T-helper 2 cell (primary cell): ENCODE measurements at places on chromosomes 16 and 17.

- no peak for DNase-seq
Observed at GRCh38 chr17:72097144-72097543, 23.7 kb upstream of the SOX9 start.

DNA sequence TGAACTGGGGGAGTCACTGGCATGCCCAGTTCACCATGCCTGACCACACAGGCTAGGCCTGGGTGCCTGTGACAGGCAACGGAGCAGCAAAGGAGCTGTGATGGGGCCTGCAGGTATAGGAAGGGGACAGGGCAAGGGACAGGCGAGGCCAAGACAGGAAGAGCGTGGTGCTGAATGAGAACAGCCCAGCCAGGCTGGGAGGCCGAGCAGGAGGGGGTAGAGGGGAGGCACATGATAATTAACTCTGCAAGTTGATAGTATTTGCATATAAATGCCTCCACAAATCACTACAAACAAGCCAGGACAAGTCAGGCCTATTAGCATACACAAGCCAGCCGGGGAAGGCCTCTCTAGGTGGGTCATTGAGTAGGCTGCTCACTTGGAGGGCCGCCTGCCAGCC, 7.8 kb downstream of the ZFHX3 start:
- no peak for DNase-seq

GRCh38 chr16:87556941-87557459, 45.3 kb upstream of the JPH3 start:
- DNase-seq = no peak

- no peak for DNase-seq
Observed at GRCh38 chr17:9937241-9937761, 32.2 kb upstream of the RCVRN start.

GRCh38 chr17:47204722-47205418, 4.3 kb upstream of the MYL4 start:
- DNase-seq = no peak

DNA sequence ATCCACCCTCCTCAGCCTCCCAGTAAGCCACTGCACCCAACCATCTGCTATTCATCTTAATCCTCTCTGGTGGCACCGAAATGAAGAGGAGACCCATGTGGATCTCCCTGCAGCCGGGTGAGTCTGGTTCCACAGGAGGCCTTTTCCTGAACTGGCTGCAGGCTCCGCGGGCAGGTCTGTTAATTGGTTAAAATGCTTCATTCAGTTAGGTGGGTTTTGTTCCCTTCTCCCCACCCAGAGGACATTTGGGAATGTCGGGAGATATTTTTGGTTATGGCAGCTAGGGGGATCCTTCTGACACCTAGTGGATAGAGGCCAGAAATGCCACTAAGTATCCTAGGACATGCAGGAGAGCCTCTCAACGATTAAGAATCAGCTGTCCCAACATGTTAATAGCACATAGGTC, 16.7 kb downstream of the C16orf54 start:
- DNase-seq = no peak

- DNase-seq = no peak
Observed at GRCh38 chr17:15109608-15110007, 155.5 kb downstream of the PMP22 start.

GRCh38 chr16:72840631-72841381, 207.1 kb downstream of the ZFHX3 start:
- no peak for DNase-seq

- DNase-seq = no peak
Observed at GRCh38 chr16:57539072-57539796, 2.9 kb upstream of the CCDC102A start.

GRCh38 chr17:65389426-65389825, 172.0 kb downstream of the AXIN2 start:
- DNase-seq = no peak

GRCh38 chr16:84109598-84110335, 7.0 kb downstream of the MBTPS1 start:
- no peak for DNase-seq

DNA sequence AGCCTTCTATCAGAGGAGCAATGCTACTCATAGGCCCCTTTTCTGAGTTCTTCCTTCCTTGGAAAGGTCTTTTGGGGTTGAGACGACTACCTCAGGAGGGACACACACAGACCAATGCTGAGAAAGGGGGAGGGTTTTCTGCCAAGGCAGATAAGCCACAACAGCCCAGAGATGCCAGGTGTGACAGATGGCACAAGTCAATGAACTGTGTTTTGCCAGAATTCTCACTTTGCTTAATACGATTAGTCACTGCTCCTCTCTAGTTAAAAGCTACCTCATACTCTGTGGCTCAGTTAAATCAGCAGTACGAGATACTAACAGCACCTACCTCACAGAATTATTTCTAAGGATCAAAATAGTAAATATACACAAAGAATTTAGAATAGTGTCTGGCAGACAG, 8.0 kb downstream of the BRD7 start:
- no peak for DNase-seq

- DNase-seq = no peak
Observed at GRCh38 chr16:84034516-84034915, 8.1 kb downstream of the SLC38A8 start.

DNA sequence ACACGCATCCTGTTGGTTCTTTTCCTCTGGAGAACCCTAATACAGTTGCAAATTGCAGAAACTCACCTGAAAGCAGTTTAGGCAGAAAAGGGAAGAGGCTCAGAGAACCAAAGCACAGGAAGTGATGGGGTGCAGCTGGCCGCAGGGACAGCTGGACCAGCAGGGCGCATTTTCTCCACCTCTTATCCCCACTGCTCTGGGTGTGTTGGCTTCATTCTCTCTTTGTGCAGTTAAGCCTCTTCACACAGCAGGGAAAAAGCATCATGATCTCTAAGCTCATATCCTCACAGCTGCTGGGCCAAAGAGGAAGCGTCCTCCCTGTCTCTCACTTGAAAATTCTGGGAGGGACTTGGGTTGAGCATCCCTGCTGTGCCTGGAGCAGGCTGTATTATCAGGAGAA, 20.0 kb upstream of the LRRC75A start:
- no peak for DNase-seq

- DNase-seq = no peak
Observed at GRCh38 chr16:1053121-1053521, 19.4 kb upstream of the SSTR5 start.

- DNase-seq = no peak
Observed at GRCh38 chr17:79201536-79202227, 127.1 kb downstream of the ENGASE start.

DNA sequence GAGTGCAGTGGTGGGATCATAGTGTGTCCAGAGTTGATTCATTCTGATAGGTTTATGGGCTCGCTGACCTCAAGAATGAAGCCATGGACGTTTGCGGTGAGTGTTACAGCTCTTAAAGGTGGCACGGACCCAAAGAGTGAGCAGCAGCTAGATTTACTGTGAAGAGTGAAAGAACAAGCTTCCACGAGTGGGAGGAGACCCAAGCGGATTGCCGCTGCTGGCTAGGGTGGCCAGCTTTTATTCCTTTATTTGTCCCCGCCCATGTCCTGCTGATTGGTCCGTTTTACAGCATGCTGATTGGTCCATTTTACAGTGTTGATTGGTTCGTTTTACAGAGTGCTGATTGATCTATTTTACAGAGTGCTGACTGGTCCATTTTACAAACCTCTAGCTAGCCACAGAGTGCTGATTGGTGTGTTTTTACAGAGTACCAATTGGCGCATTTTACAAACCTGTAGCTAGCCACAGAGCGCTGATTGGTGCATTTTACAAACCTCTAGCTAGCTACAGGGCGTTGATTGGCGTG, 17.5 kb downstream of the CACNG4 start:
- no peak for DNase-seq

GRCh38 chr17:72560303-72561247, 439.8 kb downstream of the SOX9 start:
- DNase-seq = peak; percentile 64

DNA sequence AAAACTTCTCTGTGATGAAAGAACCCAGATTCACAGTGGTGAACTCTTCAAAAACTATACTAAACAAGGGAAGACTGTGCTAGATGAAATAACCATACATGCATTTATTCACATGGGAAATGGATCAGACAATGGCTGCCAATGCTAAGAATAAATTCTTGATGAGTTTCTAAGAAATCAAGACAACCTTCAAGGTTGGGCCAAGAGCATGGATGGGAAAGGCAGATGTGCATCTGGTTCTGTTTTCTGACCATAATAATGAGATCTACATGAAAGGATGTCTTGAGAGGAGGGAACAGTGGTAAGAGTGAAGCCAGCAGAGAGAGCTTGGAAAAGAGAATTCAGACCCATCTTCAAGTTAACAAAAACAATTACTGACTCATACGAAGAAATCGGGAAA, 31.4 kb downstream of the ANKRD11 start:
- no peak for DNase-seq

GRCh38 chr17:55663400-55663799, 59.3 kb downstream of the TMEM100 start:
- DNase-seq = no peak

DNA sequence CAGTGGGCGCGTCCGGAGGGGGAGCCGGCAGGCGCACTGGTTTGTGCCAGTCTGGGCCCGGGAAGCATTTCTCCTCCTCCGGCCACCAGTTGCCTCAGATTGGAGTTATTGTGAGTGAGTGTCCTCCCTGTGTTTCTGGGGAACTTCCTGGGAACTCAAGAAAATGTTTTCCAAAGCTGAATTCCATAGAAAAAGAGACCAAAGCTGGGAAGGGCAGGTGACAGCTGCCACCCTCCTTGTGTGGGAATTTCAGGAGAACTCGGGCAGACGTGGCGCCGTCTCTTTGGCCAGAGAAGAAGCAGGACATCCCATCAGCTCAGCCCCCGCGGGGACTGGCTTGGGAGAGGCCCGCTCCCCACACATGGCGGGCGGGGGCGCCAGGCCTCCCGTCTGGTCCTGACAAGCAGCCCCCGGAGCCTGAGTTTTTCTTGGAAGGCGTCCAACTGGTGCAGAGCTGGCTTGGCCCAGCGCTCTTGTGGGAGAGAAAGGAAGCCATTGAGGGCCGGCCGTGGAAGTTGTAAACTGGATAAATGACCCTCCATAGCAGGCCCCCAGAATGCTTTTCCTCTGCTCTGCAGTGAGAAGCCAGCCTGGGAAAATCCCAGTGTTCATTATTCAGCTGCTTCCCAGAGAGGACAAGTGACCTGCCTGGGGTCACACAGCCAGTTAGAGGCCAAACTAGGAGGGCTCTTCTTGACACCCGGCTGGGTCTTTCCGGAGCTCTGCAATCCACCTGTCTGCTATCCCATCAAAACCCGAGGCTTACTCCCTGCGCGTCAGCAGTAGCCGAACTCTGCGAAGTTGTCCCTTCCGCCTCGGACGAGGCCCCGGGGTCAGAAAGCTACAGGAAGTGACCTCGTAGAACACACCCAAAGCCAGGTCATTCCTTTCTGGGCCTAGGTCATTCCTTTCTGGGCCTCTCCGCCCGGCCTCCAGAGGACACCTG, 39.2 kb upstream of the GSE1 start:
- DNase-seq = no peak

- DNase-seq = no peak
Observed at GRCh38 chr17:32873114-32873513, 3.8 kb downstream of the MYO1D start.

- DNase-seq = no peak
Observed at GRCh38 chr17:67637901-67638641, 79.7 kb upstream of the NOL11 start.

DNA sequence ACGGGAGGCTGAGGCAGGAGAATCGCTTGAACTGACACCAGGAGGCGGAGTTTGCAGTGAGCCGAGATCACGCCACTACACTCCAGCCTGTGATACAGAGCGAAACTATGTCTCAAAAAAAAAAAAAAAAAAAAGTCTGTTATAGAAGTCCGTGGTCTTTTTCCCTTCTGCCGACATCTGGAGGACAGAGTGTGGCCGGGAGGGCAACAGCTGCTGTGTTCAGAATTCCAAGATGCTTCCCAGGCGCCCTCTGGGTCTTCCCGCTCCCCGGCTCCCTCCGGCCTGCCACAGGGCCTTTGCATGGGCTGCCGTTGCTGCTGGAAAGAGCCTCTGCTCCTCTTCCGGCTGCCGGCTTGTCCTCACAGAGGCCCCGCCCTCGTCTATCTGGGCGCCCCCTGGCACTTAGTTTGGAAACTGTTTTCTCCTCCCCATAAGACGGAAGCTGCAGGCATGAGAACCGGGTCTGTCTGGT, 2.4 kb upstream of the CACNA1H start:
- DNase-seq = peak; percentile 15

DNA sequence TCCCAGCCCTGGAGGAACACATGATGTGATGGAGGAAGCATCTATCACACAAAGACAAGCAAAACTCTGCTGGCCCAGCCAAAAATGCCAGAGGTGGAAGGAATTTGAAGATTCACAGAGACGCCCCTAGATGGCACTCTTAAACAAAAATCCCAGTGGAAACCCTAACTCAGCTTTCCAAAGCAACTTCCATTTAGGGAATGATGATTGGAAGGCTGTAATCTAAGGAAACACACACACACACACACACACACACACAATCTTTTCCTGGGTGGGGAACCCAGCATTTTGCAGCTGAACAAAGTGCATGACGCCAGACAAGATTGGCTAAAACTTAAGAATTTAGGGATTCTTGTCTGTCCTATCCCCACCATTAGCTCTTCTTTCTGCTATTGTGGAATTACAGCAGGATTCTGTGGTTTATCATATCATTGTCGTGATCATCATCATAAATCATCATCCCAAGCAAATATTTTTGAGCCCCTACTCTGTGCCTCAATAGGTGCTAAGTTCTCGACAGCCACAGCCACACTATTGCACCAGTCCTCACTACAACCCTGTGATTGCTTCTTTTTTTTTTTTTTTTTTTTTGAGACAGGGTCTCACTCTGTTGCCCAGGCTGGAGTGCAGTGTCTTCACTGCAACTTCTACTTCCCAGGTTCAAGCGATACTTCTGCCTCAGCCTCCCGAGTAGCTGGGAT, 1.6 kb upstream of the LDAF1 start:
- no peak for DNase-seq

GRCh38 chr16:59341368-59341767, 607.3 kb upstream of the GOT2 start:
- no peak for DNase-seq

DNA sequence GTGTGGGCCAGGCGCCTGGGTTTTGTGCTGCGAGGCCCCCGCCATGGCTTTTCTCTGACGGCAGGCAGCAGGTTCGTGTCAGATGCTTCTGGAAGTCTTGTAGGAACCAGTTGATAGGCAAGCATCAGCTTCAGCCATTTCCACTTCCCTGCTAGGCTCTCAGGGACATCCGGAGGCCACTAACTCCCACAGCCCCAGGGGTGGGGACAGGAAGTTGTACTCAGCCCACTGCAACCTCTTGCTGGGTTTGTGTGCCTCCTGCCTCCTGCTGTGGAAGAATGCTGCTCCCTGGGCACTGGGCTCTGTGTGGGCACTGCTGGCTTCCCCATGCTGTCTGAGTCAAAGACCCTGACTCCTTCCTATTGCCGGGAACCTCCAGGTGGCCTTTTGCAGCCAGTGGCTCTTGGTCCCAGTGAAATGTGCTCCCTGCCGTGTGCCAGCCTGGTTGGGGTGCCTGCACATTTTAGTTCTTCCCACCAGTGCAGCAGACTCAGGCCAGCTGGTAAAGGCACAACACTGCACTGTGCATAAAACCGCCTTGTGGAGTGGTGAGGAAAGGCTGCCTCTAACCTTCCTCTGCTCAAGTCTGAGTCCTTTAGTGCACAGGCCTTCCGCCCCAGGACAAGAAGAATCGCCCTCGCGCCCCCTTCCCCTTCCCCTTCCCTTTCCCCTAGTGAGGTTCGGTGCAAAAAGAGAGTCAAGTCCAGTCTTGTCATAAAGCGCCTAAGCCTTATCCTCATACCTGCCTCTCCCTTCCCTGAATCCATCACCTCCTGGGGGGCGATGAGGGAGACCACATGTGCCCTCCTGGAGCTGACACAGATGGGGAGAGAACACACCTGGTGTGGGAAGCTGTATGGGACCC, 16.6 kb downstream of the LDHD start:
- DNase-seq = peak; percentile 80

- DNase-seq = no peak
Observed at GRCh38 chr17:55895112-55895759, 144.4 kb downstream of the PCTP start.
